DND-41 (cell line): ENCODE measurements at places on chromosomes 5 and 9.

DNA sequence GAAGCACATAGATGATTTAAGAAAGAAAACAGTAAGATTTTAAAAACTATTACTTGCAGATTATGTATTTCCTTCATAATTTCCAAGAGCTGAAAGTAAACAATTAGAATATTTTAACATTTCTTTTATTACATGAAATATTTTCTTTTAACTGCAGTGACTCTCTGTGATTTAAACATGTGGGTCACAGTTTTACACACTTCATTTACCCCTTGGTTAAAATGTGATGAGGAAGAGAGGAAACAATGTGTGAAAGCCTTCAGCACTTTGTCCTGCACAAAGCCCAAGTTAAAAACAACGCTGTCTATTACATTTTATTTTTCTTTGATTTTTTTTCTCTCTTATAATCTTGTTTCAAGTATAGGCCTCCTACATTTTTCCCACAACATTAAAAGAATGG lies 801.3 kb downstream of the CDH12 start:
- no peak for DNase-seq

GRCh38 chr9:131642496-131643083 lies 97.3 kb downstream of the PRRT1B start:
- DNase-seq = no peak

DNA sequence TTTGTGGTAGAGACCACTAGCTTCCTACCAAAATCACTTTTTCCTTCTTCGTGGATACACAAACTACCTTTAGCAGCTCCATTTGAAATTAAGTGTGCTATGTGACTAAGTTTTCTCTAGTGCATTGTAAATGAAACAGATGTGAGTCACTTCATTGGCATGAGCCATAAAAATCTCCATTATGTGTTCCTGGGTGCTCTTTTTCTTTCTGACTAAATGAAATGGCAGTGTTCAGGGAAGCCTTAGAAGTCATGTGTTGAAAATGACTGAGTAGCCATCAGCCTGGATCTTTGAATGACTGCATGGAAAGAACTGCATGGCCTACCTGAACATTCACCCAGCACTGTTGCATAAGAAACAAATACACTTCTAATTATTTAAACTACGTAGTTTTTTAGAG lies 107.9 kb downstream of the NDUFAF2 start:
- DNase-seq = no peak

- no peak for DNase-seq
Observed at GRCh38 chr5:144567421-144567780, 396.7 kb downstream of the KCTD16 start.

DNA sequence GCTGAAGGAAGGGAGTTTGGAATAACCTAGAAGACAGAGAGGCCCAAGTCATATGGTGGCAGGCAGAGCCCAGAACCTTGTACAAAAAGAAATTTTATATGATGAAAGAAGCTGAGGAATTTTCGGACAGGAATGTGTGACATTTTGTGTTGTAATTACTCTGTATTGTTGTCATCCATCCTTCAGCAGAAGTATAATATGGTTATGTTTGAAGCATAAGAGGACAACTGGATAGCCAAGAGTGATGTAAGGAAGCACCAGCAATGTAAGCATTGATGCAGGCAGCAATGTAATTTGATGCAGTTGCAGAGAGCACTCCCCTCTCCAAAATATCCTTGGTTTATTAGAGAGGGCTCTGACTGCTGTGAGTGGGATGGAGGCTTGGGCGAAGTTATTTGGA lies 19.1 kb upstream of the SNX2 start:
- no peak for DNase-seq

- DNase-seq = no peak
Observed at GRCh38 chr5:139690803-139691629, 42.9 kb downstream of the CXXC5 start.

DNA sequence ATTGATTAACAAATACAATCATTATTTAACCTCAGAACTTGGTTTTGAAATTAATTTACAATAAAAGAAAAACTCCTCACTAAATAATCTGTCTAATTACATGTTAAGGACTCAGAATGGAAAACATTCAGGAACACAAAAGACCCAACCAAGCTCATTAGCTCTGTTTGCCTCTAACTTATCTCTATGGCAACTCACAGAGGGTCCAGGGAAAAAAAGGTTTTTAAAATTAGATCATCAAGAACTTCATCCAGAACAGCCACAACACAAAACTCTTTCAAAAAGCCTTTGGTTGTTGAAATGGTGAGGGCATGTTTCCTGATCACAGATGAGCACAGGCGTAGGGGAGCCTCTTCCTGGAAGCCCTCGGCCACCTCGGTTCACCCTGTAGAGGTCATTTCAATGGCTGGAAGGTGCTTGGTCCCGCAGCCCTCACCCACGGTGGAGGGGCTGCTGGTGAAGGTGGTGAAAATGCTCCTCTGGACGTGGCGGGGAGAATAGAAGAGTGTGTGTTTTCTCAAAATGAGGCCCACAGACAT lies 17.2 kb upstream of the TCF7 start:
- DNase-seq = no peak

- peak; percentile 73 for DNase-seq
Observed at GRCh38 chr5:138438724-138439476, at the start of gene REEP2. TSS of gene REEP2 (plus strand) at chr5:138439057. CDS start at chr5:138439209, 152 bp downstream.

- no peak for DNase-seq
Observed at GRCh38 chr9:35560625-35561337, 44.3 kb upstream of the TESK1 start.

DNA sequence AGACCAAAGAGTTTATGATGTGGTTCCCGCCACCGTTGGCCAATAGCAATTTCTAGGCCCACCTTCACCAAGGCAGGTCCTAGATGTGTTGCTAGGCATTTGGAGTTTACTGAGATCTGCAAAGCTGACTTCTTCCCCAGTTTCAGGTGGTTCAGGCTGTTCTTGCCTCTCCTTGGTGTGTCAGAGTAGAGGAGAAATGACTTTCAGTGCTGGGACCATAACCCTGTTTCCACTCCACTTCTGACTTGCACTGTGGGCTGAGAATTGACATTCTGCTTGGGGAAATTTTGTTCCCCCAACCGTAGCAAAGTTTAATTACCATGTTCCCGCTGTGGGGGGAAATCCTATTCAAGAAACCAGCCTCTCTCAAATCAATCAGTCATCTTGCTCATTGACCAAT lies 128.0 kb upstream of the GABRP start:
- no peak for DNase-seq

- DNase-seq = no peak
Observed at GRCh38 chr9:126885131-126885641, 24.7 kb downstream of the ZBTB34 start.

GRCh38 chr9:22512495-22512894 lies 65.9 kb downstream of the DMRTA1 start:
- DNase-seq = no peak

- no peak for DNase-seq
Observed at GRCh38 chr5:60403343-60404006, 296.5 kb downstream of the DEPDC1B start.

DNA sequence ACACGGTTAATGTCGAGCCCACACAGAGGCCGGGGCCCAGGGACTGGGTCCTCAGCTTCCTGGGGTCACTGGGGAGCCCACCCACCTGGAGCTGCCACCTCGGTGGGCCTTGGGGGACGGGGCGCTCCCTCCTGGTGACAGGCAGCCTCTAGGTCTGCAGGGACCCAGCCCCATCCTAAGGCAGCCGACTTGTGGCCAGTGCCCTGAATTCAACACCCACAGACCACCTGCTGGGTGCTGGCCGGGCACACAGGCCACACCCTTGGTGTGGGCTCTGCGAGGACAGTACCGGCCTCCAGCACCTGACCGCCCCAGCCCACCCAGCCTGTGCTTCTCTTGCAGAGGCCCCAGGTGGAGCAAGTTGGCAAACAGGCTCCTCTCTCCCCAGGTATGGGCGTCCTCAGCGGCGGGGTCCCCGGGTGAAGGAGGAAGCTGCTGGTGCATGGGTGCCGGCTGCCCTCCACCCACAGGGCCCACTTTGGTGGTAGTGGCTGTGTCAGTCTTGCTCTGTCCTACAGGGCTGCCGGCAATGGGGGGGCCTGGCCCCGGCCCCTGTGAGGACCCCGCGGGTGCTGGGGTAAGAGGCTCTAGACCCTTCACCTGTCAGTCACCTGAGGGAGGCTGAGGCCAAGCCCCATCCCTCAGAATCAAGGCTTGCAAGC lies 8.3 kb downstream of the ENTPD8 start:
- no peak for DNase-seq

DNA sequence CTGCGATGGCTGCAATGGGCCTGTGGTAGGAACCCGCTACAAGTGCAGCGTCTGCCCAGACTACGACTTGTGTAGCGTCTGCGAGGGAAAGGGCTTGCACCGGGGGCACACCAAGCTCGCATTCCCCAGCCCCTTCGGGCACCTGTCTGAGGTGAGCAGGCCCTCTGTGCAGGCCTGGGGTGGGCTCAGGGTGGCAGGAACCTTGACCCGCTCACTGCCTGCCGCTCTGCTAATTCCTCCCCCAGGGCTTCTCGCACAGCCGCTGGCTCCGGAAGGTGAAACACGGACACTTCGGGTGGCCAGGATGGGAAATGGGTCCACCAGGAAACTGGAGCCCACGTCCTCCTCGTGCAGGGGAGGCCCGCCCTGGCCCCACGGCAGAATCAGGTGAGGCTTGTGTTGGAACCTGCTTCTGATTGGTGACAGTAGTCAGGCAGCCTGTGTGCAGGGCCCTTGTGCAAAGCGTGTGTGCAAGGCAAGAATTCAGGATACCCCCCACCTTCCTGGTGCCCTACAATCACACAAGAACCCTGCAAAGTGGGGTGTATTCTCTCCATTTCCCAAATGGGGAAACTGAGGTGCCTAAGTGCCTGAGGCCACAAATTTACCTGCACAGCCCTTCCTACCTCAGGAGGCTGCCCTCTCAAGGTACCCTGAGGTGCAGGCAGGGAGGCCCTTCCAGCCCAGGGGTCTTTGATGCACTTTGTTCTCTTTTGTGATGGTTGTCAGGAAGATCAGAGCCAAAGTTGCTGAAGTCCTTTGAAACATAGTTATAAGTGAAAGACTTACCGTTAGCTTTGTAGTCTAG lies 3.4 kb downstream of the SQSTM1 start:
- no peak for DNase-seq

- DNase-seq = no peak
Observed at GRCh38 chr5:156936972-156937371, 26.1 kb downstream of the TIMD4 start.

- no peak for DNase-seq
Observed at GRCh38 chr9:12785260-12785770, 10.5 kb downstream of the LURAP1L start.

DNA sequence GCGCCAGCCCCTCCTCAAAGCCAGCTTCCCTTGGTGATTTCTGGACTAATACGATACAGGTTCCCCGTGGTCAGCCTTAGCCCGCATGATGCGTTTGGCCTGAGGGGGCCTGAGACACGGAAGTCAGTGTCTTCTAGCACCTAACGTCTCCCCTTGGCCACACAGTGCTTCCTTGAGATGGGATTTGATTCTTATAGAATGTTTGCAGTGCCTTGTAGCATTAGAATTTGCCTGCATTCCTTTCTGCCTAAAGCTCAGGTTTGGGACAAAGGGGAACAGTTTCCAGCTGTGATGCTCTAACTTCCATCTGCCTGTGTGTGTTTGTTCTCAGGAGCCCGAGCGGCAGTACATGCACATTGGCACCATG lies 34.4 kb downstream of the CFAP90 start:
- DNase-seq = no peak

- no peak for DNase-seq
Observed at GRCh38 chr9:124010665-124011321, 775 bp upstream of the LHX2 start.

GRCh38 chr5:65441800-65442199 lies 39.9 kb downstream of the ADAMTS6 start:
- no peak for DNase-seq

GRCh38 chr9:130694205-130694604 lies 625 bp downstream of the EXOSC2 start:
- DNase-seq = no peak

DNA sequence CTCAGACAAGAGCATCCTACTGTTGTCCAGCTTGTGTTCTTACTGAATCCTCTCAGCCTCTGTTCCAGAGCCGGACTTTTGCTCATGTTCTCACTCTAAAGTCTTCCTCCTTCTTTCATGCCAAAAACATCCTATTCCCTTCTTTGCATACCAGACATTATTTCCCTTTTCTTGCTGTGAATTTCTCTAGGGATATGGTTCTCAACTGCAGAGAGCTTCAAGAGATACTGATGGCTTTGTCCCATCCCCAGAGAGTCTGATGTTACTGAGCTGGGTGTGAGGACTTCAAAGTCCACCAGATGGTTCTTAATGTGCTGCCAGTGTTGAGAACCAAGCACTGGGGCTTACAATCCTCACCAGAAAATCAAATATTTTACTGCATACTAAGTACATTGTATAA lies 98.6 kb upstream of the FER start:
- DNase-seq = no peak

GRCh38 chr9:128321879-128322403 lies 306 bp downstream of the TRUB2 start:
- no peak for DNase-seq

- no peak for DNase-seq
Observed at GRCh38 chr5:2921651-2922050, 170.2 kb upstream of the IRX2 start.

DNA sequence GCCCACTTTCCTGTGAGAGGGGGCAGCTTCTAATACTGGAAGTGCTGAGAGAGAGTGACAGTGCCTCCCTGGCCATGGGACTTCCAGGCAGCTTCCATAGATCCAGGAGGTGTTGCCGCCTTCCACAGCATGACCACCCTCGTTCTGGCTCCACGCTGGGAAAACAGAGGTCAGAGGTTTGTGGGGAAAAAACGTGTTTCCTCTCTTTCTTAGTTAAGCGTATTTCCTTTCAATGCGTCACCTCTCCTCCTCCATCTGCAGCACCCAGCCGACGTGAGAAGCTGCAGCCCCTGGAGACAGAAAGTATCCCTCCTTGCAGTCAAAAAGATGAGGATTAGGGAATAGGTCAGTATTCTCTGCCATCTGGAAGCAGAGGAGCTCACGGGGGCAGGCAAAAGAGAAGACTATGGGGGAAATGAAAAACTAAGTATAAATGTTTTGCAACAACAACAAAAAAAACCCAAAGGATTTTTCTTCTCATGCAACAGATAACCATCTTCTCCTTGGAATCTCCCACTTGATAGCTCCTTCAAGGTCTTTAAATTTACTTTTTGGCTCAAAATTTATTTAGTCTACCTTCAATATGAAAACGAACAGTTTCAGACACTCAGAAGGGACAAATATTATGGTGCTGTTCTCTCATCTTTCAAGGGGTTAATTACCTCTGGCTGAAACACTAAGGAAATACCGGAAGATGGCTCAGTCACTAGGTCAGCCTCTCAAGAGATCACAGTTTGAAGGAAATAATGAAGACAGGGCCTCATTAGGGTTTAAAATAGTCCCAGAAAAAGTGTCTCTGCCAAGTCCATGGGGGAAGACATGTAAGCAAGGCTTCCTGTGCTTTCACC lies 38.0 kb downstream of the MTMR12 start:
- no peak for DNase-seq
